ENCODE measurements at places on chromosomes 7 and 10. TPM values are rescaled to one million over a fixed set of nuclear protein-coding genes. Genes with fewer than 3 reads are reported as not detected.

The NEBL gene
- 12.7 TPM for total RNA-seq

DNA sequence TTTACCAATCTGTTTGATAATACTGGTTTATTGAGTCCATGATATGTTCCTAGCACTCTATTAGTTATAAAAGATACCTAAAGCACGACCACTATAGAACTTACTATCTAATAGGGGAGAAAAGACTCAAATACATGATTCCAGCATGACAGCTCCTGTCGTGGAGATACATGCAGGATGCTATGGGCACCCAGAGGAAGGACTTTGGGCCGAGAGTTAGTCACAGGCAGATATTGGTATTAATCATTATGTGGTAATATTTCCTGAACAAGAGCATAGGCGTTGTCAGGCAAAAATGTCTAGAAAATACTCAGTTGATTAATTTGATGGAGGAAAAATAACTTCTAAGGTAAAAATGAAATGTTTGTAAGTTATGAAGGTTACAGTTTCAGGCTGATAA lies 31.8 kb downstream of the CNNM2 start:
- no peaks in the 10 kb centered on the region for H3K36me3 ChIP-seq
- H3K4me3 ChIP-seq, result no peak overlapping the region
- no peak overlapping the region for H3K27ac ChIP-seq
- DNase-seq, result no peak
- H3K4me1 ChIP-seq, result peaks cover 8% of the 10 kb centered on the region

- DNase-seq, result no peak
- no peak overlapping the region for H3K4me3 ChIP-seq
- no peaks in the 10 kb centered on the region for H3K36me3 ChIP-seq
- no peaks in the 10 kb centered on the region for H3K4me1 ChIP-seq
- H3K27ac ChIP-seq, result no peak overlapping the region
These were observed 276.9 kb downstream of the TCF7L2 start for GRCh38 chr10:113226831-113227445.

GRCh38 chr7:29996321-29996720 lies 6.7 kb upstream of the SCRN1 start:
- no peaks in the 10 kb centered on the region for H3K36me3 ChIP-seq
- DNase-seq, result no peak
- H3K27me3 ChIP-seq, result no peaks in the 10 kb centered on the region
- peaks cover 21% of the 10 kb centered on the region for H3K4me1 ChIP-seq

GRCh38 chr7:155861480-155861868 lies 49.2 kb upstream of the SHH start:
- no peak for DNase-seq
- peaks cover 21% of the 10 kb centered on the region for H3K27me3 ChIP-seq
- peak overlapping the region; percentile 6 for H3K4me3 ChIP-seq
- peaks cover 3% of the 10 kb centered on the region for H3K36me3 ChIP-seq
- peaks cover 26% of the 10 kb centered on the region for H3K4me1 ChIP-seq

Measured in Calu3 (cell line).